ENCODE measurements at places on chromosomes 11 and 22.
A peak's percentile ranks its signal among the peaks of the same experiment; 100 is the strongest.

GRCh38 chr11:68028802-68029545 is 1.5 kb upstream of the NDUFS8 start:
- no peak overlapping the region for H3K27ac ChIP-seq
- no peak for DNase-seq
- H3K4me1 ChIP-seq, result peaks cover 15% of the 10 kb centered on the region
- no peaks in the 10 kb centered on the region for H3K27me3 ChIP-seq
- no peak overlapping the region for H3K4me3 ChIP-seq
- peaks cover 9% of the 10 kb centered on the region for H3K36me3 ChIP-seq

- H3K4me1 ChIP-seq, result peaks cover 32% of the 10 kb centered on the region
- H3K36me3 ChIP-seq, result no peaks in the 10 kb centered on the region
- DNase-seq, result no peak
- H3K4me3 ChIP-seq, result no peak within 1 kb of the TSS
Observed at GRCh38 chr11:66048547-66049323, at the start of gene GAL3ST3. TSS of gene GAL3ST3 (minus strand) at chr11:66049161. CDS start at chr11:66045415, 3,746 bp downstream.

DNA sequence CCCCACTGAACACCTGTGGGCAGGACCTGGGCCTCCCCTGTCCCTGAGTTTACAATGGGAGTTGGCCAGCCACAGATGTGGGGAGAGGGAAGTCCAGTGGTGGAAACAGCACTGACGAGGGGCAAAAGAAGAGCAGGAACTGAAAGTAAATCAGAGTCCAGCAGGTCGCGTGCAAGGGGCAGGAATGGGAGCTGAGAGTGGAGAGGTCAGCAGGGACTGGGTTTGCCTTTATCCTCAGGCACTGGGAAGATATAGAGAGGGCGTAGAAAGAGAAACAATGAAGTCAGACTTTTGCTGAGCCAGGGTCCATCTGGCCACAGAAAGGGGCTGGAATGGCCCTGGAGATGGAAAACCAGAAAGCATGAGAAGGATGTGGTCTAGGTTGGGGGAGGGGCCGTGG is 8.5 kb downstream of the P2RY6 start:
- H3K4me1 ChIP-seq, result no peaks in the 10 kb centered on the region
- H3K27ac ChIP-seq, result no peak overlapping the region
- no peak overlapping the region for H3K4me3 ChIP-seq
- DNase-seq, result no peak

- H3K36me3 ChIP-seq, result peaks cover 11% of the 10 kb centered on the region
- no peak overlapping the region for H3K27ac ChIP-seq
- H3K4me3 ChIP-seq, result no peak overlapping the region
- H3K4me1 ChIP-seq, result peaks cover 5% of the 10 kb centered on the region
Observed at GRCh38 chr11:57735619-57736298, 5.5 kb upstream of the SELENOH start.

DNA sequence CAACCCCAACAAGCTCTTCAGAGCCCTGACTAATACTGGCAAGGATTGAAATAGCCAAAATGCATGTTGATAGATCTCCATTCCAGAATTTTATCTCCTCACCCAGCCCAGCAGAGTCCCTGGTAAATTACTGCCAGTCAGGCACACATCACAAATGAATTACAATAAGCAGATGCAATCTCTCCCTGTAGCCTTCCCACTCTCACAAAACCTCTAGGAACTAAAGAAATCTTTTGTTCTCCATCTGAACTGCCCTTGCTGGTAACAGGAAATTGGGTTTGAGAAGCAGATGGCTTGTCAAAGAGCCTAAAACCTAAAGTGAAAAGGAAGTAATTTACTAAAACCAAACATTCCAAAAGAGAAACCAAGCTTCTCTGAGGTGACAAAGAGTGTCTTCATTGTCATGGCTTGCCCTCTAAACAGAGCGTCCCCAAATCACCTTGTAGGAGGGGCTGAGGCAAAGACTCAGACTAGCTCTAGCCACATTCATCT is 59.5 kb downstream of the FAM168A start:
- peak; percentile 5 for DNase-seq
- H3K4me3 ChIP-seq, result no peak overlapping the region

GRCh38 chr11:100716838-100717237 is 29.8 kb downstream of the ARHGAP42 start:
- H3K27ac ChIP-seq, result no peak overlapping the region
- DNase-seq, result no peak
- no peaks in the 10 kb centered on the region for H3K27me3 ChIP-seq
- no peaks in the 10 kb centered on the region for H3K36me3 ChIP-seq
- no peak overlapping the region for H3K4me3 ChIP-seq

GRCh38 chr11:34605481-34606325 is 15.2 kb upstream of the EHF start:
- no peaks in the 10 kb centered on the region for H3K4me1 ChIP-seq
- no peaks in the 10 kb centered on the region for H3K27me3 ChIP-seq
- H3K4me3 ChIP-seq, result no peak overlapping the region

DNA sequence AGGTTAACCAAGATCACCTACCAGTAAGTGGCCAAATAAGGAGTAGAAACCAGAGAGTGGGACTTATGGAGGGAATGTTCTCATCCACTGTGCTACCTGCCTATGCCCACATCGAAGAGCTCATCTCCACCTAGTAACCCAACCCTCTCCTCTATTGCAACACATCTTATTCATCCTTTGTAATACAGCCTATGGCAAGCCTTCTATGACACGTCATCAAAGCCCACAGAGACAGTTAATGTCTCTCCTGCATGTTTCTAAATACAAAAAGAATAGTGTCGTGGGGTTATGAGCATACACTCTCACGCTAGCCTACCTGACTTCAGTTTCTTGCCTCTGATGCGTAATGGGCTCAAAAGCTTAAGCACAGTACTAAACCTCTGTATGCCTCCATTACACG is 1158.1 kb upstream of the TENM4 start:
- no peak for DNase-seq
- no peaks in the 10 kb centered on the region for H3K27me3 ChIP-seq
- H3K4me3 ChIP-seq, result no peak overlapping the region
- H3K36me3 ChIP-seq, result no peaks in the 10 kb centered on the region

DNA sequence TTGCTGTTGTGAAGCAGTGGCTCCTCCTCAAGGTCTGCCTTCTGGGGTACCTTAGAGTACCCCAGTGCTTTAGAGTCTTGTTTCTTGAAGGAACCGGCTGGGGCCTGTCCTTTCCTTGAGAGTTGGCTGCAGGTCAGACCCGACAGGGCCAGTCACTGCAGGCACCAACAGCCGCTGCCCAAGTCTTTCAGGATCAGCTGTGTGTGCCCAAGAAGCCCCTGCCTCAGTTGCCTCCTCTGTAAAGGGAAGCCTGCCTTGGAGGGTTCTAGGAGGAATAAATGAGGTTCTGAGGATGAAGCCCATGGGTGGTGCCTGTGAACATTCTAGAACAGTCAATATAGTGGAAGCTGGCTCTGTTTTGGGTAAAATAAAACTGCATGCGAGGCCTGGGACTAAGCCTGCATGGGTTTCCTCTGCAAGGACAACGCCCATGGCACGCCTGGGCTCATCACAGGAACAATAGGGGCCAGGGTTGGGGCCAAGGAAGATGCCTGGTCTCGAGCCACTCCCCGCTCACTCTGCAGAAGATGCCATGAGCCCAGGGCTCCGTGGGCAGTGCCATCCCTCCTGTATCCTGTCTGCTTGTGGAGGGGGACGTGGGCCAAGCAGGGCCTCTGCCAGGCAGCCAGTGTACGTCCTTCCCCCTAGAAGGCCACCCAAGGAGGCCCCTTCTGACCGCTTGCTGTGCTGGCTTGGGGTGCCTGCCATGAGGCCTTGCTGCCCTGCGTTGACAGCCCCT is 81.6 kb downstream of the MED15 start:
- no peaks in the 10 kb centered on the region for H3K4me1 ChIP-seq
- no peak overlapping the region for H3K4me3 ChIP-seq
- no peak overlapping the region for H3K27ac ChIP-seq
- H3K27me3 ChIP-seq, result no peaks in the 10 kb centered on the region

Measured in CD8-positive, alpha-beta memory T cell (primary cell).